GM13977 (cell line): ENCODE measurements at places on chromosomes 13 and 19.
A peak's percentile ranks its signal among the peaks of the same experiment; 100 is the strongest.

GRCh38 chr13:108711386-108711785, 82.0 kb downstream of the MYO16 start:
- no peak for DNase-seq

GRCh38 chr19:39533003-39533512, 406 bp upstream of the EID2B start:
- no peak for DNase-seq

GRCh38 chr13:26992951-26993719, 178.5 kb downstream of the USP12 start:
- no peak for DNase-seq

GRCh38 chr13:49307365-49307764, 59.6 kb downstream of the CDADC1 start:
- no peak for DNase-seq

- DNase-seq: peak; percentile 31
Observed at GRCh38 chr19:45601524-45602374, at the start of gene GPR4. Gene GPR4, minus strand, starts transcription at chr19:45602212. Its CDS starts 10,346 bp downstream, at chr19:45591866.

DNA sequence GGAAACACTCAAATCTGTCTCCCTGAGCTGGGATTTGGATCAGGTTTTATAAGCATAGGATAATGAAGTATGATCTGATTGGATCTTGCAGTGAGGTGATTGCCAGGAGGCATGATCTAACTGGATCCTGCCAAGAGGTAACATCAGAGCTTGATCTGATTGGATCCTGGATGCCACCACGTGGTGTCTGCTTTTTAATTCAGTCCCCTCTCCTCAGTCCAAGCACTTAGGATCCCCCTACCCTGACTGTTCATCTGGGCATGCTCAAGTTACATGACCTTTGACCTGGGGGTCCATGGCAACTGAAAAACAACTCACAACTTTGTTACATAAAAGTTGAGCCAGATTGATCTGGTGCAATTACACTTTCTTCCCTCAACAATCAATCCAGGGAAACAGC, 47.5 kb upstream of the LSM14A start:
- DNase-seq: no peak

DNA sequence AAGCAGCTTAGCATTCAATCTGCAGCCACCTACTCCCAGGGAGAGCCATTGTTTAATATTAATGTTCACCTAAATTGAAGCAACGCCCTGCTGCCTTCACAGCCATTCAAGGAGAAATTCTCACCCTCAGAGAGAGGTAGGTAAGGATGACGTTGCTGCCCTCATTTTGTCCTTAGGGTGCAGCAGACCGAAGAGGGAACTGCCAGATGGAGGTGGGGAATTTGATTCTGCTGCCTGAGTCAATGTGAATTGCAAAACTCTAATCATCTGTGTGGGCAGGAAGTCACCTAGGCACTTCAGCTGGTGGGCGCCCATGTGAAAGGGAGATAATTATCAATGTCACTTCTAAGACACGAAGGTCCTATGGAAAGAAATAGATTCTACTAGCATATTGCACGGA, 503.4 kb downstream of the TBC1D4 start:
- DNase-seq: no peak

DNA sequence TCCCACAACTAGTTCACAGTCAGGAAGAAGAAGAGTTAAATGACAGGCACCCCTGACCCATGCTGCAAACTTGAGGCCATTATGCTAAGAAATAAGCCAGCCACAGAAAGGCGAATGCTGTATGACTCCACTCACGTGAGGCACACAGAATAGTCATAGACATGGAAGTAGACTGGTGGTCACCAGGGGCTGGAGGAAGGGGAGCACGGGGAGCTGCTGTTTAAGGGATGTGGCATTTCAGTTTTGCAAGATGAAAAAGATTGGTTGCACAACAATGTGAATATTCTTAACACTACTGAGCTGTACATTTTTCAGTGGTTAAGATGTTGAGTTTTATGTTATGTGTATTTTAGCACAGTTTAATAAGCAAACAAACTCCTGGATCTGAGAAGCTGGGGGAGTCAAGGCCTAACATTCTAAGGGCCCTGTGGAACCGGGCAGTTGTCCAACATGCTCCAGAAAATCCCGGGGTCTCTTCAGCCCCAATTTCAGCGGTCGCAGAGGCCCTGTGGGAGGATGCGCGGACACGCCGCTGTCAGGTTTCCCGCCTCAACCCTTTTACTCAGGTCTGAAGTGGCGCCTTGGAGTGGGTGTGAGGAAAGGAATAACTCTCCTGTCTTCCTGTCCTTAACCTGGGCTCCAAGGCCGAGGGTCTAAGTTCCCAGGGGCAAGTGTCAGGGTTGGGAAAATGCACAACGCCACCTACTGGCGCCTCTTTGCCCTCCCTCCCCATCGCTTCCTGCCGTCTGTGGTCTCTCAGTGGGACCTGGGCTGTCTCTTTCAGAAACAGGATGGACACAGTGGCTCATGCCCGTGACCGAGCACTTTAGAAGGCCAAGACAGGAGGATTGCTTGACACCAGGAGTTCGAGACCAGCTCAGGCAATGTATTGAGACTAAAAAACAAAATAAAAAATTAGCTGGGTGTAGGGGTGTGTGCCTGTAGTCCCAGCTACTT, 4.4 kb upstream of the TMEM272 start:
- peak; percentile 55 for DNase-seq

DNA sequence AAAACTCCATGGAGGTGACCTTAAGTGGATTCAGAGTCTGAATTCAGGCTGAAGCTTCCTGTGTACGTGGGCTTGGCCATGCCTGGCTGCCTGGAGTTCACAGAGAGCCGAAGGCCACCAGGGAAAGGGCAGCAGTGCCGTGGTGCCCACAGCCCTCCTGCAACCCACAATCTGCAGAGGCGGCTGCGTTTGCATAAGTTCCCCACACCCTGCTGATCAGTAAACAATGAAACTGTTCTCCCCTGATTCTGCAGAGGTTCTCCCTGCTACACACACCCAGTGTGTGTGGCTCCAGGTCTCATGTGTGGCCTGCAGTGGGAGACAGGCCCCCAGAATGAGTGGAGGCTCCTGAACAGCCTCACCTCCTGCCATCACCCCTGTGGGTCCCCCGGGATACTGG, 126.9 kb upstream of the SLC7A1 start:
- DNase-seq: no peak

DNA sequence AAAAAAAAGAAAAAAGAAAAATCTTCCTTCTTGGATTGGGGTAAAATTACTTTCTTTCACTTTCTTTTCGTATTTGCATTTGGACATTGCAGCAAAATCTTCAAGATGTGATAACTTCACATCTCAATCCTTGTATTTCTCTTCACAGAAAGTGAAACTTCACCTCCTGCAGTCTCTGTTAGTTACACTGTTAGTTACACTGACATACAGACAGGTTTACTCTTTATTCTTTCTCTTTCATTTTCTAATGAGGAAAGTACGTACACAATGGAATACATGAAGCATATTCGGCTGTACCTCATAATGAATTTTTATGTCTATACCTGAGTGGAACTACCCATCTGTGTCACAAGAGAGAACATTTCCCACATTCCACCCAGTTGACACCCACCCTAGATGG, 459.1 kb upstream of the GPC6 start:
- DNase-seq: no peak

DNA sequence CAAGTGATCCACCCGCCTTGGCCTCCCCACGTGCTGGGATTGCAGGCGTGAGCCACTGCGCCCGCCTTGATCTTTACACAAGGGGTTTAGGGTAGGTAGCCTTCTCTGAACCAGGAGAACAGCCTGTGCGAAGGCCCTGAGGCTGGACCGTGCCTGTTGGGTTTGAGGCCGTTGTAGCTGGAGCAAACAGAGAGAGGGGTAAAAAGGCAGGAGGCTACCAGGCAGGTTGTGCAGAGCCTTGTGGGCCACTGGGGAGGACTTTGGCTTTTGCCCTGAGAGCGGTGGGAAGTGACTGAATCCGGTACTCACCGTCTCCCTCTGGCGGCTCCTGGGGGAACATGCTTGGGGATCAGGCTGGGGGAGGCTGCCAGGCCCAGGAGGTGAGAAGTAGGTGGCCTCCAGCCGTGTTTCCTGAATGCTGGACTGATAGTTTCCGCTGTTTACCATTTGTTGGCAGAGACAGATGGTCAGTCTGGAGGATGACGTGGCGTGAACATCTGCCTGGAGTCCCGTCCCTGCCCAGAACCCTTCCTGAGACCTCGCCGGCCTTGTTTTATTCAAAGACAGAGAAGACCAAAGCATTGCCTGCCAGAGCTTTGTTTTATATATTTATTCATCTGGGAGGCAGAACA, 24.6 kb downstream of the SPC24 start:
- DNase-seq: peak; percentile 80
